Stimulated activated CD8-positive, alpha-beta memory T cell treated with anti-CD3 and anti-CD28 coated beads, Interleukin-4, amount 100 ng/mL, for 1 hour (primary cell): ENCODE measurements at places on chromosomes 13 and 19.

- DNase-seq, result no peak
These were observed 163.3 kb downstream of the KDM4B start for GRCh38 chr19:5132206-5132560.

GRCh38 chr13:44395976-44396694 lies 22.5 kb downstream of the SERP2 start:
- no peak for DNase-seq

- no peak for DNase-seq
These were observed 7.9 kb upstream of the ARHGAP33 start for GRCh38 chr19:35767288-35768081.

DNA sequence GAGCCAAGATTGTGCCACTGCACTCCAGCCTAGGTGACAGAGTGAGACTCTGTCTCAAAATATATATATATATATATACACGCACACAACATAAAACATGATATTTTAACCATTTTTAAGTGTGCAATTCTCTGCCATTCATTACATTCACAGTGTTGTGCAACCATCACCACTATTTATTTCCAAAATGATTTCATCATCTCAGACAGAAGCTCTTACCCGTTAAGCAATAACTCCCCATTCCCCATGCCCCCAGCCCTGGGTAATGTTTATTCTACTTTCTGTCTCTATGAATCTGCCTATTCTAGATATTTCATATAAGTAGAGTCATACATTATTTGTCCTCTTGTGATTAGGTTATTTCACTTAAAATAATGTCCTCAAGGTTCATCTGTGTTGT lies 20.3 kb downstream of the WDR88 start:
- DNase-seq, result no peak

- DNase-seq, result no peak
These were observed at the start of gene CCNA1 for GRCh38 chr13:36432106-36432544. TSS of gene CCNA1 (plus strand) at chr13:36432495. CDS start at chr13:36433057, 562 bp downstream.

DNA sequence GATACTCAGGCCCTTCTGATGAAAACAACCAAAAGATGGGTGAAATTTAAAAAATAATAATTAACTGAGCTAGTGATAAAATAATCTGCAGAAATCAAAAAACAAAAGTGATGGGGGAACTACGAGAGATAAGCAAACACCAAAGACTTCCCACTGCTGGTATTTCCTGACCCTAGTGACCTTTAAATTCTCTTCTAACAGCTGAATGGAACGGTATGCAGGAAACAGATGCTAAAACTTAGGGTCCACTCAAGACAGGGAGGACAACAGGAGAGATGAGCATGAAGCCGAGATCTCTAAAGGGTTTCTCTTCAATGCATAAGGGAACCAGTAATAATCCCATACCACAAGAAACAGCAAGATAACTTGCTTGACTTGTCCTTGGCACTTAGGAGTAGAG lies 50.8 kb downstream of the USP12 start:
- DNase-seq, result no peak

- no peak for DNase-seq
These were observed 499.7 kb downstream of the COG6 start for GRCh38 chr13:40155201-40155600.

- DNase-seq, result no peak
These were observed 86.7 kb downstream of the FNDC3A start for GRCh38 chr13:49062297-49062896.

DNA sequence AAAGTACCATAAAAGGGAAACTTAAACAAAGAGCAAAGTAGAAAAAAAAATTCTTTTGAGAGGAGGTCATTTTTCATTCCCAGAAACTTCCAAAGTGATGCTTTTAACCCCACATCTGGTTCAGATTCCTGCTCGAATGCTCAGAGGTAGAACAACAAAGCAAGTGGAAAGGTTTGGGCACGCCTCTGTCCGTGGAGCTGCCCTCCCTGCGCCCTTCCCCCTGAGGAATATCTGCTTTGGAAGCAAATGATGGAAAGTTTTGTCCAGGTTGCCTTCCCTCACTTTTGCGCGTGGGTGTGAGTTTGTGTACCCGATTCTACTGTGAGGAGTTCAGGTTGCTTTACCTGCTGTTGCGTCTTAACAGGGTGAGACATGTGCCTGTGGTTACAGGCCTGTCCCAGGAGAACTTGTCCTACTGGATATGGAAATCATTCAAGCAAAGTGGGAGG lies 110.2 kb downstream of the KLF5 start:
- DNase-seq, result no peak

DNA sequence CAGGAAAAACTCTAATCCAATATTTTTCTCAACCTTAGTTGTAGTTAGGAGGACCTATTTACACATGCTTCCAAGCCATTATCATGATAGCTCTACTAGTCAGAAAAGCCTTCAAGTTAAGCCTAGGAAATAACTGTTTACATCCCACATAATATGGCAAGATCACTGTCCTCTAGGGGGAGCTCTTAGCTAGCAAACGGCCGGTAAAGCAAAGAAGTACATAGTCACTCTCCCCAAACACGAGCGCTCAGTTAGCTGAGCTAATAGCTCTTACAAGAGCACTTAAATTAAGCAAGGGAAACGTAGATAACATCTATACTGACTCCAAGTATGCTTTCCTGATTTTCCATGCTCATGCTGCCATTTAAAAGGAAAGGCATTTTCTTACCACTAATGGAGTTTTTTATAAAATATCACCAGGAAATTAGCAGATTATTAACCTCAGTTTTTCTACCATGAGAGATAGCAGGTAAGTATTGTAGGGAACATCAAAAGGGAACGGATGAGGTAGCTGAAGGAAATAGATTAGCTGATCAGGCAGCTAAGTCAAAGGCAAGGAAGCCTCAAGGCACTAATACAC lies 100.6 kb upstream of the PABPC3 start:
- DNase-seq, result peak; percentile 27

DNA sequence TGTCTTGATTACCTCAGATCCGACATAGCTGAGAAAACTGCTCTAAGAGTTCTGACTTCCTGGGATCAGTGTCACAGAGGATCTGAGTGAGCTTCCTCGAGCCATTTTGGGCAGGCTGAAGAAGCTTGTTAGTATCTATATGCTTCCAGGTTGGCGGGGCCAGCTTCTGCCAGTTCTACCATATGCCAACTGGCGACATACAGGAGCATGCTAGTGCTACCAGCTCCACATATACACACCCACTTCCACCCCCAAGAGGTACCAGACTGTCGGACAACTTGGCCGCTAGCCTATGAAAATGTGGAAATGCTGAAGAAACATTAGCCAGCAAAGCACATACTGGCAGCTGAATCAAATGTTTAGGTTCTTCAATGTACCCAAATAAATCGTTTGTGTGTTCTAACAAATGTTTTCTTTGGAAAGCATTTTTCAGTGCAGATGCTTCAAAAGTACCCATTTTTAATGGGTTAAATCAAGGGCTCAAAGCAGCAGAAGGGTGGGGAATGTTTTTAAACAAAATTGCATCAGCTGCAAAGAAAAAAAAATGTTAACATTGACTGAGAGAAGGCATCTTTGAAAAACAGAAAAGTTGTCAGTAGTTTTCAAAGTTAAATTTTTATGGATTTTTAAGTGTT lies 163.7 kb downstream of the KLF12 start:
- no peak for DNase-seq

GRCh38 chr13:41137951-41138350 lies 5.3 kb upstream of the KBTBD6 start:
- DNase-seq, result no peak

DNA sequence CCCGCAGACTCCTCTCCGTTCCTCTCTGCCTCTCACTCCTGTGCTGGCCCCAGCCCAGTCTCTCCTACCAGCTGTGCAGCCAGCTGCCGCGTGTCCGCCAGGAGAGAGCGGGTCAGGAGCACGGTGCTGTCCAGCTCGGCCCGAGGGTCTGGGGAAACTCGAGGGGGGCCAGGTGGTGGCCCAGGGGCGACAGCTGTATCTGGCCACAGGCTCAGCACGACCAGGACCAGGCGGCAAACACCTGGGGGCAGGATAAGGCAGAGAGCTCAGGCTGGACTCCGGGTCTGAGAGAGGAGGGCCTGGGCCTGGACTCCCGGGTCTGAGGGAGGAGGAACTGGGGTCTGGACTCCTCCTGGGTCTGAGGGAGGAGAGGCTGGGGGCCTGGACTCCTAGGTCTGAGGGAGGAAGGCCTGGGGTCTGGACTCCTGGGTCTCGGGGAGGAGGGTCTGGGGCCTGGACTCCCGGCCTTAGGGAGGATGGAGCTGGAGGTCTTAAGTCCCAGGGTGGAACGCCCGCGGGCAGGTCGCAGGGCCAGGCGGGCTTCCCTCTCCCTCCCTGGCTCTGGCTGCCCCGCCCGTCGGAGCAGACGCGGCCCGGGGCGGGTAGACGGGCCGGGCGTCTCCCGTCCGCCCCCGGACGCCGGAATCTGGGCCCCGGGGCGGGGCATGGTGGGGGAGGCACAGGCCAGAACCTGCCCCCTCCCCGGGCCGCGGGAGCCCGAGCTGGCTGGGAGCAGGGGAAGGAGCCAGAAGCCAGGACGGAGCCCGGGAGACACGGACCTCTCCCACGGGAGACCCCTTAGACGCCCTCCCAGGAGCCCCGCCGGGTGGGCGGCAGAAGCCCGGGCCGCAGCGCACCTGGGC lies 1.3 kb downstream of the IL11 start:
- DNase-seq, result no peak

DNA sequence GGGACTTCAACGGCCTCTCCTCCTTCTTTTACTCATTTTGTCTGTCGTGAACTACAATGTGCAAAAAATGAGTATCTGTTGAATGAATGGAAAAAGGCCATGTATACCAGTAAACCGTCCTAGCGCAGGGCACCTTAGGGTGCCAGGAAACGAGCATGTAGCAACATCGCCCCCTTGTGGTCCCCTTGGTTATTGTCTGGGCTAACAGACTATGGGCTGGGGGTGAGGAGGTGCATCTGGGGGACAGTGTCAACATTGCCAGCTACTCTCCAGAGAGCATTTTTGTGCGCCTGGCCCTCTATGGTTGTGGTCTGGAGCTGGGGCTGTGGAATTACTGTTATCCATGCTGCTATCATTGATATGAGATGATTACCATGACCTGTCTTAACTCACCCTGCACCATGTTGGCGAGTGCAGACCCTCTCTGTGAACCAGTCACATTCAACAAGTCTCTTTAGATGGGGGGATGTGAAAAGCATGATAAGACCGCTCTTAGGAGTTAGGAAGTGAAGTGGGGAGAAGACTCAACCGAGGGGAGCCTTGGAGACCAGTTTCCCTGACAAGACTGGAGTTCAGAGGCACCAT lies 22.8 kb upstream of the SIGLEC11 start:
- peak; percentile 65 for DNase-seq

DNA sequence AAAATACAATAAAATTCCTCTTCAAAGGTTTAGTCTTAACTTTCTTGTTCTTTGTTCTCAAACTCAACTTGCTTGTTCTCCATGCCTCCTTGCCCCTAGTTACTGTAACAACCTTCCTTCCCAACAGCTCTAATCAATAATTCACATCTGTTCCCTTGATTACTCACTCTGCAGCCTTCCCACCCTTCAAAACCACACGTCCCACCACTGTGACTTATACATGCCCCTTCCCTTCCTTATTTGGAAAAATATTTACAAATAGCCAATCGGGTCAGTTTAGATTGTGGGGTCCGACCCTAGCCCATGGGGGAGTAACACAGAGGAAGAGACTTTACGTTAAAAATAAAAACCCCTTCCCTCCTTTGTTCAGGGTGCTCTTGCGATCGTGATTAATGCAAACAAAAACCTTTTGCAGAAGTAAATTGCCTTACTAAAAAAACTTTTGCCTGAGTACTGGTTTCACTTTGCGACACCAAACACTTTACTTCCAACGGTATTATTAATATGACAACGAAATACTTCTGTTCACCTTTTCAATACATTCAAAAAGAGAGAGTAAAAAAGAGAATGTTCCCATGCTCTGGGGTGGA lies 512 bp upstream of the ZNF93 start:
- no peak for DNase-seq

DNA sequence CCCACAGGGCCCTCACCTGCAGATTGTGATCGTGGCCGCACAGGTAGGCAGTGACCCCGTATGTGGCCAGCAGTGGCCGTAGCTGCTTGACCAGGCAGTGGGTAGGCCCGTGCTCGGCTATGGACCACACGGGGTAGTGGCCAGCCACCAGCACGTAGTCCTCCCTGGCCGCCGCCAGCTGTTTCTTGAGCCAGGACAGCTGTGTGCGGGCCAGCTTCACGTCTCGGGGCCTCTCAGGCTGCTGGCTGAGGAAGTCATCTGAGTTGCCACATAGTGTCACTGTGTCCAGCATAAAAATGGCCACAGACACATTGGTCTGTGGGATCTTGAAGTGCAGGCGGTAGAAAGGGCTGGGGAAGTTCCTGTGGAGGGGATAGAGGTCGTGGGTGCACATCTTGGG lies 1.2 kb downstream of the ACP5 start:
- DNase-seq, result no peak

GRCh38 chr19:55986487-55986886 lies at the start of gene NLRP5:
TSS of gene NLRP5 (plus strand) at chr19:55986775.
- no peak for DNase-seq

- no peak for DNase-seq
These were observed 41.5 kb downstream of the FOXO1 start for GRCh38 chr13:40624986-40625385.

DNA sequence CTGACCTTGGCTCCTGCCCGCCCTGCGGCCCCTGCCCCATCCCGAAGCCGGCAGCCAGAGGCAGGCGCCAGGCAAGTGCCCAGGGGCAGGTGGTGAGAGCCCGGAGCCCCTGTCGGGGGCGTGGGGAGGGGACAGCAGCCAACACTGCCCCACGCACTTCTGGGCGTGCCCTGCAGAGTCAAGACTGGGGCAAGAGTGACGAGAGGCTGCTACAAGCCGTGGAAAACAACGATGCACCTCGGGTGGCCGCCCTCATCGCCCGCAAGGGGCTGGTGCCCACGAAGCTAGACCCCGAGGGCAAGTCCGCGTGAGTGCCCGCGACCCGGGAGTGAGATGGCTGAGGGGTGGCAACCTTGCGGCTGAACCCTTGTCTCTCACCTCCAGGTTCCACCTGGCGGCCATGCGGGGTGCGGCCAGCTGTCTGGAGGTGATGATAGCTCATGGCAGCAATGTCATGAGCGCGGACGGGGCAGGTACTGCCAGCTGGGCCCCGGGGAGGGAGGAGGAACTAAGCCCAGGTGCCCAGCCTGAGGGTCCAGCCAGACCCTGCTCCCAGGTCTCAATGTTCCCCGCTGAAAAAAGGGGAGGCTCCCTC lies 17.3 kb downstream of the ANKRD24 start:
- DNase-seq, result no peak

DNA sequence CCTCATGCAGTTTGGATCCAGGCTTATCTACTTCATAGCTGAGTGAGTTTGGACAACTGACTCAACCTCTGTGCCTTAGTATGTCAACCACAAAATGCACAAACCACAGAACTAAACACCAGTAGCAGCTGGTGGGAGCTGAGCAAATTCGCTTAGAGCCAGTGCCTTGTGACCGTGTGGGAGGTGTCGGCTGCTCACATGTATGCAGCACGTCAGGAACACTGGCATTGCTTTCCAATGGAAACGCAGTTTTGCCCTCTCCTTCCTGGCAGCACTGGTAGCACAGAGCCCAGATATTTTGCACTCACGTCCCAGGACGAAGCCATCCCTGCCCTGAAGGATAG lies 8.3 kb upstream of the NTN5 start:
- no peak for DNase-seq

DNA sequence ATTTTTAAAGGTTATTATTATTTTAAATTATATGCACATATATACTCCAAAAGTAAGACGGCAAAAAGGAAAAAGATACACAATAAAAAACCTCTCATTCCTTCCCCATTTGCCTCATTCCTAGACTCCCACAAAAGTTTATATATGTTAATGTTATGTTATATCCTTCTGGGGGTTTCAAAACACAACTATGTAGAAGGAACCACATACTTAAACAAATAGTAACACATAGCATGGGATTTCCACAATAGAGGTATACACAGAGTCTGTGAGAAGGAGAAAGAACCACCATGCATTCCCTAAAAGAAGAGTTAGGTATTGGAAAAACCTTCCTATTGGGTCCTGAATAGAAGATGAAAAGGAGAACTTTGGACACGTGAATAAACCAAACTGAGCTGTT lies 9.1 kb downstream of the PDS5B start:
- DNase-seq, result no peak
